ENCODE measurements at places on chromosomes 7 and 10.

DNA sequence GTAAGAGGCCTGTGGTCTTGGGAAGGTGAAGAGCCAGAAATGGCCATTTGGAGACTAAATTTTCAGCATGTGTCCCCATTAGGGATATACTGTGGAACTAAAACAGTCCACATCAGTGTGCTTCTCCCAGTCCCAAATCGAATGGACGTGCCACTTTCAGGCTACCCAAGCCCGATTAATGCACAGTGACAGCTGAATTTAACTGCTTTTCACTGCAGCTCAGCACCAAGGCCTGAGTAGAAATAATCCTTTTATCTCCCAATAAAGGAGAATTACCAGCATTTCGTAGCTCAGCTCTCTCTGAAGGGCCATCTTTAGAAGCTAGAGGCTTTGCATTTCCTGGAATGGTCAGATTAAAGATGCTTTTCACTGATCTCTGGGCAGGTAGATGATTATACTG is 183.3 kb downstream of the NPSR1 start:
- DNase-seq: no peak

- DNase-seq: no peak
These were observed 59.6 kb upstream of the AKR1E2 start for GRCh38 chr10:4766454-4766853.

GRCh38 chr7:23490357-23491135 is 20.3 kb upstream of the IGF2BP3 start:
- DNase-seq: no peak

GRCh38 chr7:147015999-147016398 is 899.4 kb downstream of the CNTNAP2 start:
- DNase-seq: no peak

DNA sequence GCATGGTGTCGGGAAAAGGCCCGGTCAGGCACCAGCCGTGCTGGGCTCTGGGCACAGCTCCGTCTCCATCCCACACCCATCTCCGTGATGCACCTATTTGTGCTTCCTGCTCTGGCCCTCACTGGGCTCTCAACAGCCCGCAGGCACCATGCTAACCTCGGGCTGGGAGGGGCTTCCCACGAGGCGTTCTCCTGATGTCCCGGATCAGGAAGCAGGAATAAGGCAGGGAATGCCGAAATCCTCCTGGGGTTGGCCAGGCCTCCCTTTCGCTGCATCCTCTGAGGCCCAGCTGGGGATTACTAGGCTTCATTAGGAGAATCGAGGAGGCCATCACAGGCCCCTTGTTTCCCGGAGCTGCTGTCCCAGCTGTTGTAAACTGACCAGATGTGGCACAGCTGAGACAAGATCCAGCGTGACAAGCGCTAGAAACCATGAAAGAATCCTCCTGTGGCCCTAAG is 72.0 kb downstream of the FAM53B start:
- DNase-seq: no peak

GRCh38 chr10:33238643-33239042 is 95.8 kb downstream of the NRP1 start:
- DNase-seq: no peak

DNA sequence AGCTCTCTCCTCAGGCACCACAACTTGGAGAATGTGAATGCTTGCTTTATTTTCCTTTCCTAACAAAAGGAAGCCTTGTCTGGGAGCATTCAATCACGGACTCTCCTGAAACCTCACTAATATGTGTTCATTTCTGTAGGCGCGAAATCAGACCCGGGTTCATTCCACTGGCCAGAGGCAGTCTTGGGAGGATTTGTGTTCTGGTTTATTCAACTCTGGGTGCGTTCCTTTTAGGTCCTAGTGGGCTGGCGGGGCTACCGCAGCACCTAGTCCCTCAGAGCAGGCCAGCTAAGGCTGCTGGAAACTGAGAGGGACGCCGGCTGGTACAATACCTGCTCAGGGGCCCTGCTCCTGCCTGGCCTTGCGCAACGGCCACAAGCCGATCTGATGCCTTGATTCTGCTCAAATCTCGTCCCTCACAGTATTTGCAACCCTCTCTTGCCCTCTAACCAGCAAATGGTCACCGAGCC is 7.5 kb downstream of the HOXA4 start:
- no peak for DNase-seq

GRCh38 chr7:105015390-105015965 is 1.5 kb downstream of the KMT2E start:
- DNase-seq: no peak

- no peak for DNase-seq
These were observed 3.3 kb upstream of the UBE2H start for GRCh38 chr7:129955993-129956543.

DNA sequence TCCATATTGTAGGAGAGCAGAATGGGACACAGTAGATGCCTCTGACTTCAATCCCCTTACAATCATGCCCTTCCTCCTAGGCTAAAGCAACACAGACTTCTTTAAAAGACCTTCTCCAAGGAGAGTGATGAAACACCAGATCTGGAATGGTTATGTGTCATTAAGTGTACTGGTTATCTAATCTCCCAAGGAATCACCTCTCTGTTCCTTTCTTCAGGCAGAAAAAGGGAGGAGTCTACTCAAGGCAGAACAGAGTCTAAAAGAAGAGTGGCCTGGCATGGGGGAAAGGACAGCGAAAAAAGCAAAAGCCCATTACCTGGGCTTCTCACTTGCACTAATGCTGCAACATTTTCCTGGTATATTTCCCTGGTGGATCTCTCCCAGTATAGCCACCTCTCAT is 2.9 kb downstream of the ELMO1 start:
- DNase-seq: no peak

- no peak for DNase-seq
These were observed 414.7 kb upstream of the GHITM start for GRCh38 chr10:83724471-83725241.

GRCh38 chr10:77504196-77504872 is 133.3 kb downstream of the KCNMA1 start:
- DNase-seq: no peak

- no peak for DNase-seq
These were observed 53.6 kb upstream of the ZPBP start for GRCh38 chr7:50146692-50147091.

DNA sequence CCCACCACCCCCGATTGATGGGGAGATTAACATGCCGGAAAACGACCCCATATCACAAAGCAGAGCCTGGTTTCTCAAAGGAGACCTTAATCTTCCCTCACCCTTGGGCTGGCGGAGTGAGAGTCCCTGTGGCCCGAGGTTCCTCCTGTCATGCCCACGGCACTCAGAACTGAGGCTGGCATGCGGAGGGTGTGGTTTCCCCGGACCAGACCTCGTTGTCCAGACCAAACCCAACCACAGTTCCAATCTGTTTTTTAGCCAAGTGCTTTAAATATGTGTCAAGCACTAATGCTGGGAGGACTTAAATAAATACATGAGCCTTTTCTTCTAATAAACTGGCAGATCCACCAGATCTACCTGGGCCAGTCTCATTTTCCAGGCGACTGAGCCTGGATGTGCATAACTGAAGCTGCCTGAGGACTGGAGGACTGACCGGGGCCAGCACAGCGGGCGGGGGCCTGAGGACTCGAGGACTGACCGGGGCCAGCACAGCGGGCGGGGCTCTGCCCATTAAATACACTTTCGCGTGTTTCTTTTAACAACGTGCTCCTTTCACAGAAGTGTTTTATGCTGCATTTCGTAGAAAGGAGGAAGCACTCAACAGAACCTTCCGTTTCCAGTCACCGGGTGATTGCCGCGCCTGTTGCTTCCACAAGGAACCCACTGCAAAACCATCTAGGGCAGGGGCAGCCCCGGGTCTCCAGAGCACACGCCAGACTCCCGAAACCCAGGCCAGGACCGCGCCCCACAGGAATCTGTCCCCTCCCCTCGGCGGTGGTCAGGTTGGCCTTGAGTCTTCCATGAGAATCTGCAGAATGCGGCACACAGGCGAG is 334.6 kb downstream of the PTPRN2 start:
- DNase-seq: no peak

DNA sequence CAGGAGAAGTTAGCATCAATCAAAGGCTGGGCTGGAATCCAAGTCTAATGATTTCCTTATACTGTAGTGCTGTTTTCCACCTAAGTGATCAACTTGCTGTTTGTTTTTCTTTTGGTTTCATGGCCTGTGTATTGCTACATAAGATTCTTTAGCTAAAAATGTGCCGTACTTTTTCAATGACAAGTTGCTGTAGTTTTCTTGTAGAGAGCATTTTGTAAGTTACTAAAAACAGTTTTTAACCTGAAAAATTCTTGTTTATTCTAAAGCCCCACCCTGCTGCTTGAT is 1.3 kb downstream of the HELLS start:
- DNase-seq: no peak

- DNase-seq: no peak
These were observed 118.0 kb downstream of the PLPP4 start for GRCh38 chr10:120574981-120575380.

- no peak for DNase-seq
These were observed 67.8 kb downstream of the ABCC2 start for GRCh38 chr10:99850021-99850766.

- DNase-seq: no peak
These were observed 16.8 kb downstream of the SEMA3C start for GRCh38 chr7:80902019-80902418.

GRCh38 chr7:157239571-157240270 is 97.1 kb upstream of the DNAJB6 start:
- no peak for DNase-seq

- DNase-seq: no peak
These were observed 18.2 kb downstream of the SEC31B start for GRCh38 chr10:100501423-100501822.

DNA sequence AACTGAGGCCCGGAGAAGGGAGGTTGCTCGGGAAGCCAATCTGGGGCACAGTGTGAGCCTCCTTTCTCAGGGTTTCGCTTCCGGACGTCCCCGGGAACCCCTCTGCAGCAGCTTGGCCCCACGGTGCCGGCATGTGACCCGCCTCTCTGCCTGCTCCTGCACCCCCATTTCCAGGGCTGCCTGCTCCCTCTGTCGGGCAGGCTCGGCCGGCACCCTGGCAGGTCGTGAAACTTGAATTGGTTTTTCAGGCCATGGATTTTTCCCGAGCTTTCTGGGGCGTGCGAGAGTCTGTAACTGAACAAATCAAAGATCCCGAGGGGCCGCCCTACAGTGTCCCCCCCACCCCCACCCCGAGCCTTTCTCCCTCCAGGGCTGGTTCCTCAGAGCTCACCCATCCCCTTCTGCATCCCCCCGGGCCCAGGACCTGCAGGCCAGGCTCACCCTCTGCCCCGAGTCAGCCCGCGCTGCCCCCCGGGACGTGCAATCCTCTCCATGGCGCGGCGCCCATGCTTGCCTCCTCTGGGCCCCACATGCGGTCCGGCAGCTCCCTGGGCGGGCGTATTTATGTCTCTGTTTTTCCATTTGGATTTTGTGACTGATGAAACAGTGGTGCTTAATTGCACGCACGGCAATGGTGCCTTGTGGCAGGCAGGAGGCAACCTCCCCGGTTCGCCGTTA is 58.1 kb downstream of the UNCX start:
- DNase-seq: no peak

DNA sequence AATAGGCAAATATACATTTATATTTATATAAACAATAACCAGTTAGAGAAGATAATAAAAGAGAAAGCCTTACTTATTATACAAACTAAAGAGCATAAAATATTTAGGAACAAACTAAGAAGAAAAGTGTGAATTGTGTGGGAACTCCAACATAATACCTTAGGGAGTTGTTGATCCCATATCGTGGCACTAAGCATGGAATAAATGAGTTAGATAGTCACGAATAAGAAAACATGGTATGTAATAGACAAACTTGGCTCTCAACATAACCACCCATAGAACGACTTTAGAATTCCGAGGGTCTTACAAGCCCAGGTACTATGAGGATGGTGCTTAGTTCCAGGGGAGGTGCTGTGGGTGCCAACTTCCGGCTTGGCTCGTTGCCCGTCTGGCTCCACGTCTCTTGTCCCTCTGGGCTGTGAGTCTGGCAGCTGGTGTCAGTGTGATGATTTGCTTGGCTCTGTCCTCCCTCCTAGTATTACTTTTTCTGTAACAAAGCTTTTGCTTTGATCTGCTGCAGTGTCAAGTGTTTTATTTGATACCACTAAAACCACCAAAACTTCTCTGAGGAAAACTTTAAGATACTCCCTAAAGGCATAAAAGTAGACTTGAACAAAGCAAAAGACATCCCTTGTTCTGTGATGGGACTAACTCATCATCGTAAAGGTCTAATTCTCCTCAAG is 9.5 kb upstream of the RBM20 start:
- no peak for DNase-seq

GRCh38 chr10:133166828-133167692 is 7.0 kb downstream of the KNDC1 start:
- DNase-seq: no peak

- DNase-seq: no peak
These were observed 40.8 kb downstream of the GNA12 start for GRCh38 chr7:2803342-2803692.

GRCh38 chr7:158727690-158728089 is 23.1 kb upstream of the NCAPG2 start:
- DNase-seq: no peak

DNA sequence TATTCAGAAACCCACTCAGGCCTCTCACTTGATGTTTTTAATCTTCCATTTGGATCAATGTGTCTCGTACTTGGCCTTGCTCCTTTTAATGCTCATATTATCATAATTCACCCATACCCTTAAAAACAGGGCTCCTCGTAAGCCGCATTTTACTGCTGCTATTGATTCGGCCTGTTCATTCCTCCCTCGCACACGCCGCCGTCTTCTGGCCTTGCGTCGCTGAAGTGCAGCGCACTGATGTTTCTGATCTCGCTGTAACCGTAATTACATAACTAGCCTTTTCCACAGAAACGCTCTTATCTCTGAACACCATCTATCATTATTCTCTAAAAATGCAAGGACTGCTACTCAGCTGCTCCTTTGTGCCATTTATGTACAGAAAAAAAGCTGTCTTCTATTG is 544.5 kb upstream of the FOXK1 start:
- DNase-seq: no peak

DNA sequence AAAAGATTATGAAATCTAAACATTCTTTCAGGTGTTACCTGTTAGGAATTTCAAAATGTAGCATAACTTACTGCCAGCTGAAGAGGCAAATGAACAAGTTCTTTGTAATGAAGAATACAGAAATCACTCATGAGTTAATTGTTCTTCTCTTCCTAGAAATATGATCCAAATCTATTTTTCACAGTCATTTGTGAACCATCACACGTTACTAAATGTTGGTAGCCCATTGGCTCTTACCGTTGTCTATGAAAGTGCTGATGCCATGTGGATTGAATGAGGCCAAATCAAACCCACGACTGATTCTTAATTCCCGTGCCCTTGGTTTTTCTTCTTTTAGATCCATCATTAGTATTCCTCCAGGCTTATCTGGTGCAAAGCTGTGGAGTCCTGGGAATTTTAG is 15.9 kb upstream of the PON3 start:
- no peak for DNase-seq

GRCh38 chr7:96238474-96238873 is 83.4 kb downstream of the SLC25A13 start:
- DNase-seq: no peak

Data from smooth muscle cell of the brain vasculature (primary cell).